SJSA1 (cell line): ENCODE measurements at places on chromosomes 1 and 21.
A peak's percentile ranks its signal among the peaks of the same experiment; 100 is the strongest.

GRCh38 chr1:173693238-173693637 is 21.5 kb upstream of the KLHL20 start:
- no peak for DNase-seq

GRCh38 chr1:246108278-246108925 is 398.7 kb downstream of the SMYD3 start:
- DNase-seq, result no peak

- DNase-seq, result no peak
Measured at GRCh38 chr1:18292531-18292930, 184.9 kb downstream of the IGSF21 start.

- no peak for DNase-seq
Measured at GRCh38 chr1:75589637-75590036, 21.3 kb downstream of the SLC44A5 start.

GRCh38 chr1:9825093-9826074 is 1.6 kb upstream of the CLSTN1 start:
- peak; percentile 75 for DNase-seq

DNA sequence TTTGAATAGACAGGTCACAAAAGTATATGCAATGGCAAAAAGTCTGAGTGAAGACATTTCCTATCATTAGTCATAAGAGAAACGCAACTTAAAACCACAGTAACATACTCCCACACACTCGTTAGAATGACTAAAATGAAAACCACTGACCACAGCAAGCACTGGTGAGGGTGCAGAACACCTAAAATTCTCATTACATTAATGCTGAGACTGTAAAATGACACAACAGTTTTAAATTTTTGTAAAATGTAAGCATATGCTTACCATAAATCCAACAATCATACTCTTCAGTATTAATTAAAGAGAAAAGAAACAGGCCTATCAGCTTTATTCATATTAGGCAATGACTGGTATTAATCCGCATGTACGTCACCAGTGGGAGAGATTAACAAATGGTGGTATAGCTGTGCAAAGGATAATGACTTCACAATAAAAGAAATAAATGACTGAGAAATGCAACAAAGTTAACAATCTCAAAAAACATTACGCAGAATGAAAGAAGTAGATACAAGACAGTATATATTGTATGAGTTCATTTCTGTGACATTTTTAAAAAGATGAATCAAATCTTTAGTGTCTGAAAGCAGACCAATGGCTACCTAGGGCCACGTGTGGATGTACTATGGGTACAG is 253.5 kb downstream of the AKT3 start:
- DNase-seq, result no peak

DNA sequence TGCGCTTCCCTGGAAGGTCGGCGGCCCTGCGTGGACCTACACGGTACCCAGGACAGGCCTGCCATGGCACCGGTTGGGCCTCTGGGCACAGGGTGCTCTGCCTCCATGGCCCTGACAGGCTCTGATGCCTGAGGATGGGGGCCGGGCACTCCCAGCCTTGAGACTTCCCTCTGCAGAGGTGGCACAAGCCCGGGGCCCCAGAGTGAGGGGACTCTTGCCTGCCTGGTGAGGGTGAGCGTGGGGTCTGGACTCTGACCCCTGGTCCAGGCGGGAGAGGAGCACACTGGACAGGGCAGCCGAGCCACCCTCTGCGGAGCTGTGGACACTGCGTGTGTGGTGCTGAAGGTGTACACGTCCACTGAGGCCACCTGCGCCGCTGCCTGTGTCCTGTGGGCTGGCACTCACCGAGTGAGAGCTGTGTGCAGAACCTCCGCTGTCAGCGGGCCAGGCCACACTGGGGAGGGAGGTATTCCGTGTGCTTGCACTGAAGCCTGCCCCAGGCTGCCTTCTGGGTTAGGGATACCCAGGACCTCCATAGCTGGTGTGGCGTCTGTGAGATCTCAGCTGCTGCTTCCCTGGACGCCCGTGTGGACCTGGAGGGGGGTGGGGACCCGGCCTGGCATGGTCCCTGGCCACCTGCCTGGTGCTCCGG is 10.4 kb downstream of the SKI start:
- DNase-seq, result no peak

GRCh38 chr1:221689138-221689537 is 52.8 kb downstream of the DUSP10 start:
- DNase-seq, result no peak

DNA sequence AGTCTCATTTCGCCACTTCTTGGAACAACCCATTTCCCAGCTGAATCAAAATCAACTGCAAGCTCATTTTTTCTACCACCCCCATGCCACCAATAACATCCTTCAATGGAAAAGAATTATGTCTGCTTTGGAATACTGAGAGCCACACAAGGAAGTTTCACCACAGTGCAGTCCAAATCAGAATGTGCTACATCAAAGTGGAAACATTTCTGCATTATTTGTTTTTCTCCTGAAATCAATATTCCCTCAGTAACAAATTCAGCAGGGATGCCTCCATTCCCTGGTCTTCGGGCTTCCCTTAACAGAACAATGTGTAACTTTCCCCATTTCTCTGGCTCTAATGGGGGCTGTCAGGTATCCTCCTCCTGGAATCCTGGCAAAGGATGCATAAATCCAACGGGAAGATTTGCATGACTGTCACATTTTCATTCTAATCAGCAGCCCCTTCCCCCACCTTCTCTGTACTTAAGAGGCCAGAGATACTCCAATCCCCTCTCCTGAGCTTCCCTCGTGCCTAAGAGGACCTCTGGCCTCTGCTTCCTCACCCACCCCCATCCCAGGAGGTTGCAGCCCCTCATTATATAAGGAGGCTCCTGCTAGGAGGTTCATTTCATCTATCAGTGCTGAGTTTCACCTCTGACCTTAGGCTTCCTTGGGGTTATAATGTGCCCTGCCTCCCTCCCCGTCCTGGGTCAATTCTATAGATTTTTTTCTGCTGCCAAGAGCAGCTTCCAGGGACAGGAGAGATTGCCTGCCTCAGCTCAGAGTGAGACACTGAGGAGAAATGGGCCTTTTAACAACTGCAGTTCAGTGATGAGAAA is 201.1 kb downstream of the OMA1 start:
- DNase-seq, result no peak

DNA sequence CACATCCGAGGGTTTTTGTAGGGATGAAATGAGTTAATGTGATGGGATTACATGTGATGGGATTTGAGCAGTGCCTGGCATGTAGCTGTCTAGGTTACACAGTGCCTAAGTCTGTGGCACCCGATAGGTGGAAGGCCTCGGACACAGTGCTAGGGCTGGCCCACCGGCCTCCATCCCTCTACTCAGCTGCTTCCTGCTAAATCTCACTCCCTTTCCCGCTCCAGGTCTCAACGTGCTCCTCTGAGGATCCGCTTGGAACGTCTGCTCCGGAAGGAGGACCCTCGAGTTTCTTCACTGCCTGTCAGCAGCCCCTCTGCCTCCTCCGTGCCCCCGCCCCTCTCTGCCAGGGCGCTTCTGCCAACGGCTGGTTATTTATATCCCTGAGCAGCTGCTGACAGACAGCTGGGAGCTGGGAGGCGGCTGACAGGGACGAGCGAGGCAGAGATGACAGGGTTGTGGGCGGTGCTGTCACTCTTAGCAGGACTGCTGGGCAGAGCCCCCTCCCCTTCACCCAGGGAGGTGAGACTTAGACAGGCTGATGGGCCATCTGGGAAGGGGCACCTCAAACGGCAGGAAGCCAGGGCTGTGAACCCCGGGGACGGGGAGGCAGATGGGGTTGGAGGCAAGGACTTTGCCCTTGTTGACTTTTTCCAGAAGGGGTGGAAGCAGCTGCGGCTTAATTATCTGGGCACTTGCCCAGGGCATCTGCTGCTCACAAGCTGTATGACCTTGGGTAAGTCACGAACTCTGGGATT is 26.6 kb upstream of the LRRN2 start:
- no peak for DNase-seq

GRCh38 chr21:39088831-39089380 is 94.3 kb downstream of the PSMG1 start:
- DNase-seq, result peak; percentile 47

- peak; percentile 39 for DNase-seq
Measured at GRCh38 chr1:112402682-112403643, 6.9 kb downstream of the CTTNBP2NL start.

DNA sequence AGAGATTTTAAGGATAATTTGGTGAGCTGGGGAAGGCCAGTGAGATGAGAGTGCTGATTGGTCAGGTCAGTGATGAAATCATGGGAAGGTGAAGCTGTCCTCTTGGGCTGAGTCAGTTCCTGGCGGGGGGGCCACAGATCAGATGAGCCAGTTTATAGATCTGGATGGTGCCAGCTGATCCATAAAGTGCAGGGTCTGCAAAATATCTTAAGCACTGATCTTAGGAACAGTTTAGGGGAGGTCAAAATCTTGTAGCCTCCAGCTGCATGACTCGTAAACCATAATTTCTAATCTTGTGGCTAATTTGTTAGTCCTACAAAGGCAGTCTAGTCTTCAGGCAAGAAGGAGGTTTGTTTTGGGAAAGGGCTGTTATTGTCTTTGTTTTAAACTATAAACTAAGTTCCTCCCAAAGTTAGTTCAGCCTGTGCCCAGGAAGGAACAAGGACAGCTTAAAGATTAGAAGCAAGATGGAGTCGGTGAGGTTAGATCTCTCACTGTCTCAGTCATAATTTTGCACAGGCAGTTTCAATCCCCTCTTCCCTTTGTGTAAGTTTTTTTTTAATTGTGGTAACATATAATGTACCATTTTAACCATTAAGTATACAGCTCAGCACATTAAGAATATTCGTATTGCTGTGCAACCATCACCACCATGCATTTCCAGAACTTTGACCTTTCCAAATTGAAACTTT is 39.4 kb downstream of the PTAFR start:
- no peak for DNase-seq

GRCh38 chr1:172143384-172144055 is 277.0 kb upstream of the C1orf105 start:
- DNase-seq, result peak; percentile 64

GRCh38 chr1:244154872-244155531 is 103.9 kb downstream of the ZBTB18 start:
- DNase-seq, result peak; percentile 80

DNA sequence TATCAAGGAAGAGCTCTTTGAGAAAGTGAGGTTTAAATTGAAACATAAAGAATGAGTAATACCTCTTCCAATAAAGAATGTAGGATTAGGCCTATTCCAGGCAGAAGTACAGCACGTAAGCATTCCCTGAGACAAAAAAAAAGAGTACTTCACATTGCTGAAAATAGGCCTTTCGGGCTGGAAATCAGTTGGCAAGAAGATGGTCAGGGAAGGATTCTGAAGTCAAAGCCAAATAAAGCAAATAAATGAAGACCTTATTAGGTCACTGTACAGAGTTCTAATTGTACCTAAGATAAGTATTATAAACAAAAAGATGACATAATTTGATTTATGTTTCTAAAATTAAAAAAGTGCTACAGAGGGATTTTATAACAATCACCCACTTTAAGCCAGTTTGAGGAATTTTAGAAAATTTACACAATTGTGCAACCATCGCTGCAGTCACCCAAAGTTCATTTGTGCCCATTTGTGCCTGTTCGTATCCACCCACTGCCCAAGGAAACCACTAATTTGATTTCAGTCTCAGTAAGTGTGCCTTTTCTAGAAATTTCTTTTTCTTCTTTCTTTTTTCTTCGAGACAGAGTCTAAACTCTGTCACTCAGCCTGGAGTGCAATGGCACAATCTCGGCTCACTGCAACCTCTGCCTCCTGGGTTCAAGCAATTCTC is 58.6 kb downstream of the FMO4 start:
- no peak for DNase-seq

DNA sequence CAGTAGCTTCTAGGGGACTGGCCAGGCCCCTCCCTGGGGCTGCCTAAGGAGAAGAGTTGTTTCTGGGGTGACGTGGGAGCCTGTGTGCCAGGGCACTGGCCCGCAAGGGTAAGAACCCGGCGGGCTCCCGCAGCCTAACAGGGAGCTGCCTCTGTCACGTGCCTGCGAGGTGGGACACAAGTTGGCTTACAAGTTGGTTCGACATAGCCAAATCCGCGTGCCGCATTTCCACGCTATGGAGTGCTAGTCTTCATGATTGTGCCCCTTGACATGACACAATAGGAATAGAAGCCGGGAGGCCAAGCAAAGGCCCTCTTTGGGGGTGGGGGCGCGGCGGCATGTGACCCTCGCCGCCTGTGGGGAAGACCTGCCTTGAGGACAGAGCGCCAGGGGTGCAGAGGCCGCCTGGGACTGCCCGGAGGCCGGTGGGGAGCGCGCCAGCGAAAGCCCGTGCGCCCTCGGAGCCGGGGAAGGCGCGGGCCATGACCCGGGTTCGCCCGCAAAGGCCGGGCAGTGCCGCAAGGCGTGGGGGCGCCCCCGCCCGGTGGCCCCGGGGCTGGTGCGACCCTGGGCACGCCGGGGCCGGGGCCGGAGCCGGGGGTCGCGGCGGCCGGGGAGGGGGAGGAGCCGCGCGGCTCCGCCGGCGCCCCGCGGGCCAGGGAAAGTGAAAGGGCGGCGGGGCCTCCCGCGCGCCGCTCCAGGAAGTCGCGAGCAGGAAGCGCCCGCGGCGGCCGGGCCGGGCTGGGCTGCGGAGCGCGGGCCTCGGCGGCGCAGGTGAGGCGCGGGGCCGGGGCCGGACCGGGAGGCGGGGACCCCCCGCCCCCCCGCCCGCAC is at the start of gene SLC37A1:
TSS of gene SLC37A1 (plus strand) at position 702 of the 834 bp plus-strand sequence. CDS start 4,603 bp downstream, outside the sequence.
- no peak for DNase-seq

- no peak for DNase-seq
Measured at GRCh38 chr1:90761156-90761555, 44.1 kb upstream of the BARHL2 start.
